ENCODE measurements at places on chromosomes 1 and 21.

DNA sequence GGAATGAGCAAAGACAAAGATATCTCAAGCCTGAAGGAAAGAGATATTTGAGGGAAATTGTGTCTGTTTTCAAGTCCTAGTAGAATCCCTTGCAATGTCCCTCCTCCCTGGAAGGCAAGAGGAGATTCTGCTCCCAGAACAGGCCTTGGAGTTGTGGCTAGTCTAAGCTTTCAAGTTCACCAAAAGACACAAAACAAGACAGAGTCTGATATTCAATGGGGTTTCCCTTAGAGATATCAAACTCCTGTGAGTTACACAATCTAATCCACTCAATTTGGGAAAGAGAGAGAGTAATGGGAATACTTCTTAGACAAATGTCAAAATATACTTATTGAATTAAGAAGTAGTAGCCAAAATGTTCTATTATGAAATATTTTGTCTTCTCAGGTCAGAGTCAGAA lies 162.8 kb upstream of the ADAMTS5 start:
- no peak for DNase-seq

DNA sequence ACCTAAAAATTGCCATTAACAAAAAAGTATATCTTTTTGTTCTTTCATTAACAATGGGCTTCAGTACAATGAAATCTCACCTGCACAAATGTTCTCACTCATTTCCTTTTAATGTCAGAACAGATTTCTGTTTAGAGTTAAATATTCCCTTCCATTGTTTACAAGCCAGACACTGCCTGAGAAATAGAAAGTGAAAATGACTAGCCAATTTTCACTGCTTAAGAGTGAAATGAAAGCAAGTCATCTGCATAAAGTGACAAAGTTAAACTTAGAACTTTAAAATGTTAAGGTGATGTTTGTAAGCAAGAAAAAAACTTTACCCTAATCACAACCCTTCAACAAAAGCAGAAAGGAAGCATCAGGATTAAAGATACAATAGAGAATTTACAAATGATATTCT lies 27.5 kb downstream of the COA6 start:
- DNase-seq: no peak

DNA sequence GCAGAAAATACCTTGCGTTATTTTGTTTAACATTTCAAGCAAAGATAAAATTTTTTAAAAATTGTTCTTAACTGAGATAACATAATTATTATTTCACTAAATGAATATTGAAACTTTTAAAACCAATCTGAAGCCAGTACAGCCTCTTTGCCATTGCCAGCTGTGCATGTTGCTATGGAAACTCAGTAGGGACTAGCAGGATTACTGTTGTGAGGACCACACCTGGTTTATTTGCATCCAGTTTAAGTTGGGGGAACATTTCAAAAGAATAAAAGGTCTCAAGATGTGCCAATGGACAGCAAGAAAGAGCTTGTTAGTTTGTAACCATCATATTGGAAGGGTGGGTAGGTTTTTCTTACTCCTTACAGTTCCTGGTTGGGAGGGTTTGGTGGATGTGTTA lies 80.7 kb downstream of the POU2F1 start:
- DNase-seq: no peak

DNA sequence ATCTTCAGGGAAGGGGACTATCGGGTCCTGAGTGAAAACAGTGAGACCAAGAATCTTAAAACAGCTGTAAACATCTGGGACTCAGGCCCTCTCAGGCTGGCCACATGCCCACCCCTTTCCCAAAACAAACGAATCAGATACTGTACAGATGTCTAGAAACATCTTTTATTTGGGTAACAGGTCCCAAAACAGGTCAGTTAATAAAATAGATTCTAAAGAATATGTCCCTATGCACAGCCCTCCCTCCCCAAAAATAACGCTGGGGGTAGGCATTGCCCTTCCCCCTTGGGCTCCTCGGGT lies 499 bp upstream of the CRTC2 start:
- DNase-seq: no peak

GRCh38 chr1:36339615-36340014 lies 16.2 kb upstream of the EVA1B start:
- DNase-seq: no peak

Measured in SHP77 treated with DMSO at 0.1 percent for 48 hours (cell line).